ENCODE measurements at places on chromosomes 7 and 10.

DNA sequence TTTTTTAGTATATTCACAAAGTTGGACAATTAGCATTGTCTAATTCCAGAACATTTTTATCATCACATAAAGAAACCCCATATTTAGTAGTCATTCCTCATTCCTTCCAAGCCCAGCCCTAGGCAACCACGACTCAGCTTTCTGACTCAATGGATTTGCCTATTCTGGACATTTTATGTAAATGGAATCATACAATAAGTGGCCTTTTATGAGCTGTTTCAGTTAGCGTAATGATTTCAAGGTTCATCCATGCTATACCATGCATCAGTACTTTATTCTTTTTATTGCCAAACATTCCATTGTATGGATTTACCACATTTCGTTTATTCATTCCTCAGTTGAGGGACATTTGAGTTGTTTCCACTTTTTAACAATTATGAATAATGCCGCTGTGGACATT, 249.2 kb downstream of the DYNC1I1 start:
- DNase-seq, result peak; percentile 29

DNA sequence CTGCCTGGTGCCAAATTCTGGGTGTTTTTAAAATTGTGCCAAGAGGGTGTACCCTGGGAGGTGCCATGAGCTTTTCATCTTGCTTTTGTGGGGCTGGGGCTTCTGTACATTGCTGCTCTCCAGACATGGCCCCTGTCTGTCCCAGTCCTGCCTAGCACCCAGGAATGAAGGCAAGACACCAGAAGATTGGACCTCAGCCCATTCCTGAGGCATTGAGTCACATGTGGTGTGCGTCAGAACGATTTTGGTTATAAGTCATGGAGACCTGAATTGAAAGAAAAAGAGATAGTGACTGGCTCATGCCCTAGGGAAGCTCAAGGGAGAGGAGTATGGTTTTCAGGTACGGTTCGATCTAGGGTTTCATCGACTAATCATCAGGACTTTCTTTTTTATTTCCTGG, 493.2 kb downstream of the TYW1 start:
- no peak for DNase-seq

DNA sequence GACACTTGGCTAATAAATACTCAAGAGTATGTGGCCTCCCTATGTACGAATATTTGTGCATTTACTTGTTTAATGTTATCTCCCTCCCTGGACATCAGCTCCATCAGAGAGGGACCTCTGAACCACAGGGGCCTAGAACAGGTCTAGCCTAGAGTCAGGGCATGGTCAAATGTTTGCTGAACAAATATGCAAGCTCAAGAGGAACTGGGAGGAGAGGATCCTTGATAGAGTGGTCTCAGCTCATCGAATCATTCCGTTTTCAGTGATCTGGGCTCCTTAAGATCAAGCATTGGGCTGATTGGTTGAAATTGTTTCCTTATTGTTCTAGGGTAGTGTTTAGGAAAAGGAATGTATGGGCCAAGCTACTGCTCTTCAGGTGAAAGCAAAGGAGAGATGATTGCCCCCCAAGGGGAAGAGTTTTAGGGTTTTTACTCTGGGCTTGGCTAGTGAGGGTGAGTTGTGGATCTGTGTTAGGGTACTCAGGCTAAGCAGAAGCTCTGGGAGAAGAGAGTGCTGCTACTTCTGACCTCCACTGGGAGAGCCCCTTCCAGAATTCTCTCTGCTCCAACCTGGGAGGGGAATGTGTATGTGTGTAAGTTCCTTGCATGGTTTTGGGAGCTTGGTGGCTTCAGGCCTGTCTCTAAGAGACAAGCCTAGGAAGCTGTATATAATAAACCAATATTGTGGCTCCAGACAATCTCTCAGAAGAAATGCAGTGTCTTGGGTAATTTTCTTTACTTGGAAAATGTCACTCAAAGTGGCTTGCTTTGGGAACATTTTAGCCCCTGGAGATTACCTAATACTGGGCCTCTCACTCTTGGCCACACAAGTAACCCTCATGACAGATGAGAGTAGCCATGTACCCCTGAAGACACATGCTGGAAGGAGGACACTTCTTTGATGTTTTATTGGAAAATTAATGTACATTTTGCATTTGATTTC, 110.0 kb downstream of the EMX2 start:
- DNase-seq, result no peak

GRCh38 chr7:93955304-93955703, 33.8 kb downstream of the GNG11 start:
- DNase-seq, result no peak

- DNase-seq, result peak; percentile 47
Measured at GRCh38 chr7:55050281-55050680, 31.5 kb downstream of the EGFR start.

DNA sequence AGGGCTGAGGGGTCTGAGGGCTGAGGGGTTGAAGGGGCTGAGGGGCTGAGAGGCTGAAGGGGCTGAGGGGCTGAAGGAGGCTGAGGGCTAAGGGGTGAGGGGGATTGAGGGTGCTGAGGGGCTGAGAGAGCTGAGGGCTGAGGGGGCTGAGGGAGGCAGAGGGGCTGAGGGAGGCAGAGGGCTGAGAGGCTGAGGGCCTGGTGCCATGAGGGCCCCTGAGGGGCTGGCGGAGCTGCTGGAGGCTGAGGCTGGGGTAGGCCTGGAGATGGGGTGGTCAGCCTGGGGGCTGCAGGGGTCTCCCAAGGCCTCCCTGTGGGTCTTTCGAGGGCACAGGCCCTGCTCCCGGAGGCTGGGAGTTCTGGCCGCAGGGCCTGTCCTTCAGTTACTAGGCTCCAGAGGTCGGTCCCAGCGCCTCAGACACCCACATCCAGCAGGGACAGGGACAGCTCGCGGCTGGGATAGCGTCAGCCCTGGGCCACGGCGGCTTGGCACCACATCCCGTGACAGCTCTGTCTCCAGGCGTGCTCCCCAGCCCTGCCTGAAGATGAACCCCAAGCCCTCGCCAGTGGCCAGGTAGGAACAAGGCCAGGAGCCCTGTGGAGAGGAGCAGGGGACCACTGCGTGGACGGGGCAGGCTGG, 16.9 kb downstream of the MYO1G start:
- no peak for DNase-seq

DNA sequence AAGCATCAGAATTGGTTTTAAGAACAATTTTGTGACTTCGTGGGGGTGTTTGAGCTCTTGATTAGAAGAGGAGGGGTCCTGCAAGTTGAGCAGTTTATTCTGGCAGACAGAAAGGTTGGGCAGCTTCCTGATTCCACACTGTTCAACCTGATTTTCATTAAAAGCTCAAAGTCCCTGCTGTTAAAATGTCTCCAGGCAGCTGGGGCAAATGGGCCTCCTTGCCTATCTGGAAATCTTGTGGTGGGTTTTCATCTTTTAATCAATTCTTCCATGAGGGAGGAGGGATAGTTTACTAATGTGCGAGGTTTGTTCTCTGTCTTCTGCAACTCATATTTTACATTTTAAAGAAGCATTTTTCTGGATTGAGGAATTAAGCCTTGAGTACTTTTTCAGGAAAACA, 276.7 kb downstream of the NXPH1 start:
- no peak for DNase-seq

GRCh38 chr10:122053314-122053713, 64.4 kb downstream of the TACC2 start:
- DNase-seq, result no peak

DNA sequence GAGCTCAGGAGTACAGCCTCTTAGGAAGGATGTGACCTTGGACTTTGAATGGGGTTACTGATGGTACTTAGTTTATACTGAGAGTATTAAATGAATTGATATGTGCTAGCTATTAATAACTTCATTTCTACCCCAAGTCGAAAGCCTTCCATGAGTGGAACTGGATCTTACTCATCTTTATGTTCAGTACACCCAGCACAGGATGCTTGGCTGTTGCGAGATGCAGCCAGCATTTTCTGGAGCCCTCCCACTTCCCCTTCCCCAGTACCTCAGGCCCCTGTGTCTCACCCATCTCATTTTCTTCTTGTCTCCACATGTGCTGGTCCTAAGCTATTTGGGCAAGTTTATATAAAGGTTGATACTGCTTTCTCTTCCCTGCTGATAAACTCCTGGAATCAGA, 7.2 kb downstream of the UPP1 start:
- no peak for DNase-seq

DNA sequence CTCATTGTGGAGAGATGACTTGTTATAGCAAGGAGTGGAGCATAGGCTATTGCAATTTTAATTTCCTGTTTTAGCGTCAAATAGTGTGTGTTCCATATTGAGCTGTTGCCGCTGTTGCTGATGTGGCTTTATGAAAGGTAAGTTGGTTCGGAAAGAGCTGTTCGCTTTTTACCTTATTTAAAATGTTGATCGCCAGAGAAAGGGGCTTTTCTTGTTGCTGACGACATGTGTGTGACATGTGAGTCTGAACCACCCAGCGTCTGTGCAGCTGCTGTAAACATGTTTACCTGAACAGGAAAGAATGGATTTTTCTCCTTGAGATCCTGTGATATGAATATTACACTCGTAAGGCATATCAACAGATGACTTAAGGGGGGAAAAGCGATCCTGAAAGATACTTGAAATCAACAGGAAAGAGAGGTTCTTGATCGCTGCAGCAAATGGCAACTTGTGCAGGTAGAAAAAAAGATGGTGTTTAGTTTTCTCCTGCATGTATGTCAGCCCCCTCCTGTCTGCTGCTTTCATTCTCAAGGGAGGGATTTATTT, 2.5 kb downstream of the ZEB1 start:
- peak; percentile 27 for DNase-seq

DNA sequence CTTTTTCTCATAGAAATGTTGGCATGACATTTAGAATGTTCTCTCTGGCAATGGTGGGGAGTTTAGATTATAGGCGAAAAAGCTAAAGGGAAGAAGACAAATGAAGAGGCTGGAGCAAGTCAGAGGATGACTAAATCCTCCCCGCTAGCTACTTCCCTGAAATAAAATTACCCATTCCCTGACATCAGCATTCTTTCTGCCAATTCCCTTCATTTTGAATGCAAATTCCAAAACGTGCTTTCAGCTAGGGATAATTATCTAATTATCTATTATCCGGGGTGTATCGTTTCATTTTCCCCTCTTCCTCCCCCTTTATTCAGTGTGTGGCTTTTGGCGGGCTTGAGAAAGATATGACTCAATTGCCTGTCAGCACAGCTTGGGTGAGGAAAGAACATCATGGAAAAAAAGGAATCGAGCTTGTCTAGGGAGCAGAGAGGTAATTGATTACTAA, 672.3 kb downstream of the TNS3 start:
- DNase-seq, result peak; percentile 89

GRCh38 chr7:94055963-94056362, 51.8 kb upstream of the BET1 start:
- DNase-seq, result peak; percentile 59

GRCh38 chr10:101060951-101061623, 702 bp upstream of the KAZALD1 start:
- peak; percentile 86 for DNase-seq

GRCh38 chr7:156206174-156206573, 393.9 kb upstream of the SHH start:
- DNase-seq, result no peak

DNA sequence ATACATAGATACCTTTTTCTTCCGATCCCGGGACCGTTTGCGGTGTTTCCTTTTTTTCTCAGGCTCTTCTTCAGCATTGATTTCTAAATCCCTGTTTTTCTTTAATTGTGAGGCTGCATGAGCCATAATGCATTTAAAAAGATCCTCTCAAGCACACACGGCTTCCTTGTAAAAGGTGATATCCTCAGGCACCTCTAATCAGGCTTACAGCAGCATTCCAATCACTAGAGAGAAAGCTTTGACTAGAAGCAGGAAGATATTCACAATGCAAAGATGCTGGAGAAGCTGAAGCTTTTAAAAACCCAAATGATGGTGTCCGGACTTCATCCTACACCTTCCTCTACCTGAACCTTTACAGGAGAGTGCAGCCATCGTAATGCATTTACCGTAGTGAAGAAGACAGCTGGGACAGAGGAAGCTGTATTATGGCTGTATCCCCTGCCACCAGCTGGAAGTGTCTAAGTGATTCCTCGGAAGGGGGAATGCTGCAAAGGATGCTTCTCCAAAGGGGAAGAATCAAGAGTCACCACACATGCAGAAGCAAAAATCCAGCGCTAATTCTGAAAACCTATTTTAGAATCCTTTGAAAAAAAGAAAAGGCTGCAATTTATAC, at the start of gene ANK3:
TSS of gene ANK3 (minus strand) at position 463 of the 613 bp plus-strand sequence. CDS start at position 126, 337 bp downstream.
- DNase-seq, result no peak

DNA sequence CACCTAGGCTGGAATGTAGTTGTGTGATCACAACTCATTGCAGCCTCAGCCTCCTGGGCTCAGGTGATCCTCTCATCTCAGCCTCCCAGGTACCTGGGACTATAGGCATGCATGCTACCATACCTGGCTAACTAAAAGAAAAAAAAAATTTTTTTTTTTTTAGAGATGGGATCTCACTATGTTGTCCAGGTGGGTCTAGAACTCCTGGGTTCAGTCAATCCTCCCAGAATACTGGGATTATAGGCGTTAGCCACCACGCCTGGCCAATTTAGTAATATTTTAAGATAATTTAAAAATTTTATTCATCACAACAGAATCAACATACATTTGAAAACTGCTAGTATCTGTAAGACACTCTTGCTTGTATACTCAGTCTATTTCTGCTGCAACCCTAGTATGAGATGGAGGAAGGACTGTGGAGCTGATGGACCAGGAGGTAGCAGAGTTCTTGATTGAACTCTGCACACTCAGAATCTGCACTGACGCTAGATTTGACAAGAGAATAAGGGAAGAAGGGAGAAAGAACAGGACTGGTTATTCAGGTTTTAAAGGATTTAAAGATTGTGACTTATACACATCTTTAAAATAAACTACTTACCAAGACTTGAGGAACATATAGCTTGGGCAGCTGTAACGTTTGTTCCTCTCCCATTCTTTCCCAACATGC, 57.6 kb downstream of the VCL start:
- DNase-seq, result no peak

- DNase-seq, result peak; percentile 48
Measured at GRCh38 chr7:77657427-77658224, 38.6 kb upstream of the RSBN1L start.

DNA sequence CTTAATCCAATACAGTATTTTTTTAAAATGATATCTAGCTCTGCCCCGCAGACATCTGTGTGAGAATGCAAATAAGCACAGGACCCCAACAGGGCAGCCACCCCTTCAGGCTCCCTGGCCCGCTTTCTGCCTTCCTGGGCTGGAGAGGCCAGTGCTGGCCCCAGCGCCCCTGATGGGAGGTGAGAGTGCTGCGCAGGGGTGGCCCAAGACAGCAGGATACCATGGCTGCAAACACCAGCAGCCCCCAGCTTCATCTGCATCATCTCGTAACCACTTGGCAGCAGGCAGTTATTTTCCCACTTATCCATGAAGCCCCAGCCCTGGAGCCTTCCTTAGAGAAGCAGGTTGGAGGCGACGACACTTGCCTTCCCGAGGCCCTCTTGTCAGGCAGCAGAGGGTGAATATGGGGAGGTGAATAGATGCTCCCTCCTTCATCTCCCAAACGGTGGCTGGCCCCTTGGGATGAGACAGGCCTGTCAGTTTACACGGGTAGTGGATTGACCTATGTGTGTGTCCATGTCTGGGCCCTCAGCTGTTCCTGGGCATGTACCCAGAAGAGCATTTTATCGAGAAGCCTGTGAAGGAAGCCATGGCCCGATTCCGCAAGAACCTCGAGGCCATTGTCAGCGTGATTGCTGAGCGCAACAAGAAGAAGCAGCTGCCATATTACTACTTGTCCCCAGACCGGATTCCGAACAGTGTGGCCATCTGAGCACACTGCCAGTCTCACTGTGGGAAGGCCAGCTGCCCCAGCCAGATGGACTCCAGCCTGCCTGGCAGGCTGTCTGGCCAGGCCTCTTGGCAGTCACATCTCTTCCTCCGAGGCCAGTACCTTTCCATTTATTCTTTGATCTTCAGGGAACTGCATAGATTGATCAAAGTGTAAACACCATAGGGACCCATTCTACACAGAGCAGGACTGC, 71.2 kb downstream of the ALOX5 start:
- DNase-seq, result no peak

GRCh38 chr7:157386979-157387800, 50.4 kb downstream of the DNAJB6 start:
- peak; percentile 83 for DNase-seq

GRCh38 chr10:70671619-70672164, 614 bp upstream of the ADAMTS14 start:
- DNase-seq, result no peak
